ENCODE measurements at places on chromosomes 4 and X.

DNA sequence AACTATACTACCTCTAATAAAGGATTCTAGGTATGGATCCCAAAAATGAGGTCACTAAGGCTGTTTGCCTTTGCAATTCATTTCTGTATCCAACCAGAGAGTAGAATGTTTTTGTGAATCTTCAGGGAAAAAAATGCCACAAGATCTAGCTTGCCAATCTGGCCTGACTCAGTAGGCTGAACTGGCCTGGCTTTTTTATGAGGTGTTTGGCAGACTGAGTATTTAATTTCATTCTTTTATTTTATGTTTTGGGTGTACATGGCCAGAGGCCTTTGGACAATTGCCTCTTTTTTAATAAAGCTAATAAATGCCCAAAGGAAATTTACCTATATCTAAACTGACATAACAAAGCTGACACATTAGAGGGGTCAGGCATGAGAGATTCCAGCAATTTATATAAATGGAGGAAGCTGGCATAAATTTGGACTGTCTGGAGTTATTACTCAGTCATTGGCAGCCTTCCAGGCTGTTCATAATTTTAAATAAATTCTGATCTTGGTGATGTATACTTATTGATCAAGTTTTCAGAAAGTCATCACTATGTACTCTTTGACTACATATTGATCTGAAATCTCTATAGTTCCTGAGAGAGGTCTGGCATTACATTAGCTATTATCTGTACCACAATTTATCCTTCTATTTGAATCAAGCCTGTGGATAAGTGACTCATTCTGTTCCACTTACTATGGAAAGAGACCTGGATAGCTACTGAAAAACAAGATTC lies 376.4 kb upstream of the NOCT start:
- DNase-seq = no peak

- no peak for DNase-seq
Observed at GRCh38 chr4:120055795-120056194, 10.9 kb downstream of the MAD2L1 start.

- no peak for DNase-seq
Observed at GRCh38 chr4:93178279-93178678, 650.3 kb upstream of the ATOH1 start.

DNA sequence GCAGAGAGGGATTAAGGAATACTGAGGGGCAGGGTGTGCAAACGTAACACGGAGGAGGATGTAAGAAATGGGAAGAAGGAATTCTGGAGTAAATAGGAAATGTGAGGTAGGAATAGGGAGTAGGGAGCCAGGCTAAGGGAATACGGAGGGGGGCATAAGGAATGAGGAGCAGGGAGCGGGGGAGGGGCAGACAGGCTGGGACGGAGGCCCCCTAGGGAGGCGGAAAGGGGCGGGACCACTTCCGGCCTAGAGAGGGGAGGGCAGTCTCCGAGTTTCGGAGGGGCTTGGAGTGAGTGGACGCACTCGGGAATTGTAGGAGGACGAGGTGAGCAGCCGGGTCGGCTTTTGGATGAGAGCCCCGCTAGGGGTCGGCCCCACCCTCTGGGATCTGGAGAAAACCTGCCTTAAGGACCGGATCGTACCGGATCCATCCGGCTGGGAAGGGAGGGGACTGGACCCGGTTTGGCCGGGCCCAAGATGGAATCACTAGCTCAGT lies 612 bp downstream of the MAGED2 start:
- DNase-seq = peak; percentile 85

- DNase-seq = no peak
Observed at GRCh38 chr4:189096108-189096507, 844.6 kb upstream of the FRG1 start.

- DNase-seq = peak; percentile 6
Observed at GRCh38 chrX:118577041-118577440, 81.4 kb downstream of the DOCK11 start.

GRCh38 chr4:20520901-20521300 lies 179.4 kb upstream of the PACRGL start:
- no peak for DNase-seq

DNA sequence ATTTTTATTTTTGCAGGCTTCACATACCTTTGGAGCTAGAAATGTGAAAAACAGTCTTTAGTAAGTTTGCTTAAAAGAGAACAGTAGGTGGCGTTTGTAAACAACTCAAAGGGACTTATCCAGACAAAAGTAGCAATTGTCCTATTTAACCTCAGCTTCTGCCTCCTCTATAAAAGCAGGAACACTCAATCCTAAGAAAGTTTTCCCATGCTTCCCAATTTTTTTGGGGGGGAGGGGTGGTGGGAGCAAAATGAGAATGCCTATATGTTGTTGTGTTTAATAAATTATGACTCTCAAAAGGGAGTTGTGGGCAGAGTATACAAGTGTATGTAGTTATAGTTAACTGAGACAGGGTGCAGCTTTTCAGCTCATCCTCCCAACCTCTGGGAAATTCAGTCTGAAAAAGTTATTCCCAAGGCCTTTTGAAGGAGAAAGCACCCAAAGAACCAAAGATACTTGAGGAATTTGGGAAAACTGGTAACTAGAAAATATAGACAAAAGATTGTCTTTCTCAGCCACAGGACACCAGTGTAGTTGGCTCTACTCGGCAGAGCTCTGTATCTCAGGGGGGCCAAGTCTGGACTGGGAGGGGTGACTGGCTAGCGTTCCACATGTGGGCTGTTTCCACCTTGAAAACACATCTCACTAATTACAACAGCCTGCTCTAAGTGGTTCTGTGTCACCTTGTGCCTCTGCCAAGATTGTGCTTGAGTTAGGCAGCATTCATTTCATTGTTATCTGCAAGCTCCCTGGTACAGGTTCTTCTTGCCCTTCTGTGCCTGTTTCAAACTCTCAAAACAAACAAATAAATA lies 2.8 kb downstream of the SFRP2 start:
- DNase-seq = no peak

GRCh38 chrX:23901805-23902204 lies 5.9 kb downstream of the APOO start:
- DNase-seq = no peak

DNA sequence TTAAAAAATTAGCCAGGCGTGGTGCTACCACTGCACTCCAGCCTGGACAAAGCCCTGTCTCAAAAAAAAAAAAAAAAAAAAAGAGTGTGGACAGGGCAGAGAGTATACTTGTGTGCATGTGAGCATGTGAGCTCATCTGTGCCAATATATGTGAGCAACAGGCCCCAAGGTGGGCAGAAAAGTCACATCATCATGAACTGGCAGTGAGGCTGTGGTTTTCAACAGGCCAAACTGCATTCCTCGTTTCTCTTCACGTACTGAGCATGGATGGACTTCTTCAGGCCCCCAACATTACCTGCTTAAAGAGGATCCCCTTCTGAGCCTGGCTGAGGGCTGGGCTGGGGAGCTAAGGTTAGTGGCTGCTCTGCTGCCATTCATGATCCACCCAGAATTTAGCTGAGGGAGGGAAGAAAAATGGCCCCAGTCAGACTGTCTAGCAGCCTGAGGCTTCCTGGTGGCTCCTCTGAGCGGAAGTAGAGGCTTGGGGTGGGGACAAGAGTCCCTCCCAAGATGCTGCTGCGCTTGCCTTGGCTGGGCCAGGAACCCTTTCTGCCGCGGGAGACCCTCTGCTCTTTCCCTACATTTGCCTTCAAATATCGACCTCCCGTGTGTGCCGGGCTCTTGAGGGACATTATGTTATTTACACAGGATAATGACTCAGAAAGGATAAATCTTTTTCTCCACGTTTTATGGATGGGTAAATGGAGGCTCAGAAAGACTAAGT lies 55.0 kb downstream of the DIPK2B start:
- no peak for DNase-seq

DNA sequence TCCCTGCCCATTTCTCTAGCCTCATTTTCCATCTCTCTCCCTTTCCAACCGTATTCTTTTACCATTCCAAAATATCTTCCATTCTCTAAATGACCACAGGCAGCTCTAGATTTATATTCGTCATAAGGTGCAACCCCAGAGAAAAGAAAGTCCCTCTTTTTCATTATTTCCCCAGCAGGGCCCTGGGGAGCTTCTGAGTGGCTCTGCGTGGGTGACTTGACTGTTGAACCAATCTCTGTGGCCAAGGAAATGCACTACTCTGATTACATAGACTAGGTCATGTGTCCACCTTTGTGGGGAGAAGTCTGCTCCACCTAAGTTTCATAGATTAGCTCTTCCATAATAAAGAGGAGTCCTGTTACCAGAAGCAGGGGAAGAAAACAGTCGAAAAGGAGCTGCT lies 51.4 kb downstream of the ATOH1 start:
- DNase-seq = no peak
